ENCODE measurements at places on chromosomes 4 and X.
A peak's percentile ranks its signal among the peaks of the same experiment; 100 is the strongest.

- no peak for DNase-seq
Observed at GRCh38 chr4:129037093-129037492, 56.2 kb downstream of the SCLT1 start.

GRCh38 chrX:15170927-15171326, 99.0 kb downstream of the ASB9 start:
- DNase-seq, result no peak

DNA sequence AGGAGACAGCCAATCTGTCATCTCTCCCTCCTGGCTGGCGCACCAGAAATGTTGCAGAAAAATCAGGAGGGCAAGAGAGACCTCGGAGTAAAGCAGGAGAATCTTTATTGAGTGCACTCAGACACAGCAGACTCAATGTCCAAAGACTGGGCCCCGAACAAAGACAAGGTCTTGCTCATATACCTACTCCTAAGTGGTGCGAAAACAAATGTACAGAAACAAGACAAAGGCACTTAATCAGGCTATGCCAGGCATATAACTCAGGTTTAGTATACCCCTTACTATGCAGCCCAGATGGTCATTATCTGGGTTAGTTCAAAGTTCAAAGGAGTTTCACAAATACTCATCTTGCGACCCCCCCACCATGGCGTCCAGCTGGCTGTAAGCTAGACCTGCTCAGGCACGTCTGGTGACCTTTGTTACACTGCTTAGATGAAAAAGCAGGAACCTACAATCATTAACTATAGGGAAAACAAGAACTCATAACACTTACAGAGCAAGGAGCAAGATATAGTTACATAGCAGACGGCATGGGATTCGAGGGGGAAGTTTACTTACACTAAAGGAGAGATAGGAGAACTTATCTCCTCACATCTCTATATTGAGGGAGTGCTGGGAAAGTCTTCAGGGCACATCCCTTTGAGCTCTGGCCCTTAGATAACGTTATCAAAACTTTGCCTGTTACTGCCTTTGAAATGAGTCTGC, 27.5 kb downstream of the SULT1E1 start:
- DNase-seq, result peak; percentile 9

GRCh38 chr4:45063696-45064095, 337.3 kb upstream of the GNPDA2 start:
- DNase-seq, result no peak

GRCh38 chrX:1023676-1024075, 188.8 kb downstream of the CRLF2 start:
- no peak for DNase-seq

DNA sequence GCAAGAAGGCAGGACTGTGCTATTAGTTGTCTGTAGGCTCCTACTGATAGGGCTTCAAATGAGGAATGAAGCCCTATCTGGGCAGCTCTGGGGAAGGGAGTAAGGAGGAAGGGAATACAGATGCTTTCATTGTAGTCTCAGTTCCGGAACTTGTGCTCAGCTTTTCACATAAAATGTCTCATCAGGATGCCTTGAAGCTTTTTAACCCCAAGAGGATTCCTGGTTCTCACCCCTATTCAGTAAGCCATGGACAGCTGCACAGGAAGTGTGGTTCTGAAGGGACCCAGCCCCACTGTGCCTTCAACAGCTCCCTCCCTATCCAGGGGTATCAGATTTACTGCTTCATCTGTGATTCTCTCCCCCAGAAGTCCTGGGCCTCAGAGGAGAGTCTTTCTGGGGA, 5.0 kb downstream of the ARMCX5 start:
- no peak for DNase-seq

- no peak for DNase-seq
Observed at GRCh38 chr4:67922697-67923096, 38.9 kb upstream of the TMPRSS11D start.

DNA sequence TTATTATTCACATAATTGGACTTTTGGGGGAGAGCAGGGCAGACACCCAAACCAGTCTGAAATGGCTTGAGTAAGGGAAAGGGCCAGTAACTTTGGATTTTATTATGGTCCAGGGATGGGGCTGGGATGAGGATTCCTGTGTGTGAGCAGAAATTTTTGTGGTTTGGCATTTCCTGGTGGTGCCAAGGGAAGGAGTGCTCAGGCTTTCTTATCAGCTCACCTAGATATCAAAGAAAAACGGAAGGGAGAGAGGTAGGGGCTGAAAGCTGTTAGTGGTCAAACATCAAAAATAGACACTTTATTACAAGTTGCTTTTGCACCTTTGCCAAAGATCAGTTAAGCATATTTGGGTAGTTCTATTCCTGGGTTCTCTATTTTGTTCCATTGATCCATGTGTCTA, 128.5 kb upstream of the DIPK2B start:
- DNase-seq, result no peak

DNA sequence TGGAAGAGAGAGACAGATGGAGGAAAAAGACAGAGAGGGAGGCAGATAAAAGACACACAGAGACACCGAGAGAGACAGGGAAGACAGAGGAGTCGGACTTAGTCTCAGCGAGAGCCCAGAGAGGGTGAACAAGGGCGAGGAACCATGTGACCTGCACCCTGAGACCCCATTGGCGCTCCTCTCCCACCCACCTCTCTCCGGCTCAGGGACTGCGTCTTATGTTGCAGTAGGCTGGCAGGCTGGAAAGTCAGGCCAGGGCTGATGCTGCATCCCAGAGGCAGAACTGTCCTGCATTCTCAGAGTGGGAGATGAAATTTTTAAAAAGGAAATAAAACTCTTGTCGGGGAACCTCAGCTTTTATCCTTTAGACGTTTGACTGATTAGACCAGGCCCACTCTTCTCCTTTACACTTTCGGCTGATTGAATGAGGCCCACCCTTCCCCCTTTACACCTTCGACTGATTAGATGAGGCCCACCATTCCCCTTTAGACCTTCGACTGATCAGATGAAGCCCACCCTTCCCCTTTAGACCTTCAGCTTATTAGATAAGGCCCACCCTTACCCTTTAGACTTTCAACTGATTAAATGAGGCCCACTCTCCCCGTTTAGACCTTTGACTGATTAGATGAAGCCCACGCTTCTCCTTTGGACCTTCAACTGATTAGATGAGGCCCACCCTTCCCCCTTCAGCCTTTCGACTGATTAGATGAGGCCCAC, 29.5 kb upstream of the IL3RA start:
- no peak for DNase-seq

DNA sequence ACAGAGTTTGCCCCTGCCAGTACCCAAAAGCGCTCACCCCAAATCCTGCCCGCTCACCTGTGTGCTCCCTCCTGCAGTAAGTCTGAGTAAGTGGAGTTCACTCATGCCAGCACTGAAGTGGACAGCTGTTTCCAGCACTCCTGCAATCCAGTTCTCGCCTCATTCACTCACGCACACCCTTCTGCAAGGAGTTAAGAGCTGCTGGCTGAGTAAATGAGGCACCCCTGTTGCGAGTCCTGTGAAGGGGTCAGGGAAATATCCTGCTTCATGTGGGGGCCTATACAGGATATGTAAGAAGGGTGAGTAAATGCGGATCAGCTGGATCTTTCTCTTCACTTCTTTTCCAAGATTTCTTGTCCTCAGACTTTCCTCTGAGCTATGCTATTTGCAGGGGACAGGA, 23.5 kb downstream of the CXCL8 start:
- DNase-seq, result no peak

DNA sequence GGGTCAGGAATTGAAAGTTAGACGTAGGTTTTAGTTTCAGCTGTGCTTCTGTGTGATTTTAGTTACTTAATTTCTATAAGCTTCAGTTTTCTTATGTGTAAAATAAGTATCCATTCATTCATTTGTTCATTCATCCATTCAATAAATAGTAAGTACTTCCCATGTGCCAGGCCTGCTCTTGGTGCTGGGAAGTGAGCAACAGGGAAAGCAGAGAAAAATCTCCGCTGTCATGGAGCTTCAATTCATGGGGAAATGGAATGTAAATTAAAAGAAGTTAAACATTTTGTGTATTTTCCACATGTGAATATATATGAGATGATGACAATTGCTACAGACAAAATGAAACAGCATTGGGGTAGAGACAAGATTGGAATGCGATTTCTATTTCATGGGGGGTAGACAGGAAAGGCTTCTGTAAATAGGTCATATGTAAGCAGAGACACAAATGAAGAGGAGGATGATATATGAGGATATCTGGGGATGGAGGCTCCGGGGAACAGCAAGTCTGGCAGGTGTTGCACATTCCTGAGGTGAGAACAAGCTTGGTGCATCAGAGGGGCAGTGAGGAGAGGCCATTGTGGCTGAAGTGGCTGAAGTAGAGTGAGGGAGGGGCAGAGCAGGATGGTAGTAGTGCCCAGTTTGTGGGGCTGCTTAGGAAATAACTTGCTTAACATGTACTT, 66.2 kb downstream of the FHIP1A start:
- no peak for DNase-seq

DNA sequence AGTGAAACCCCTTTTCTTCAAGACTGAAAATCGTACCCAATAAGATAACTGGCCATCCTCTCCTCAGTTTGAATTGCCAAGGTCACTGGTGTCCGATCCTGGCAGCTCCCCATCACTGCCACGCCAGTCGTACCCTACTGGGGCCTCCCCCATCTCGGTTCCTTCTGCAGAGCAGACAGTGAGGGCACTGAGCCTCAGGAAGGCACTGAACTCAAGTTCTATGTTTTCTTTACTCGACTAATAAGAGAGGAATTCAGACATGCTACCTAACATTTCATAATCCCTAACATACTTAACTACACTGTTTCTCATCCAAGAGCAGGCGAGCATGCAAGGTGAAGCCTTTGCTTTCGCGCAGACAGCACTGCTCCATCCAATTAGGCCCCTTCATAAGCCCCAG, 23.4 kb downstream of the ZFYVE28 start:
- DNase-seq, result no peak

DNA sequence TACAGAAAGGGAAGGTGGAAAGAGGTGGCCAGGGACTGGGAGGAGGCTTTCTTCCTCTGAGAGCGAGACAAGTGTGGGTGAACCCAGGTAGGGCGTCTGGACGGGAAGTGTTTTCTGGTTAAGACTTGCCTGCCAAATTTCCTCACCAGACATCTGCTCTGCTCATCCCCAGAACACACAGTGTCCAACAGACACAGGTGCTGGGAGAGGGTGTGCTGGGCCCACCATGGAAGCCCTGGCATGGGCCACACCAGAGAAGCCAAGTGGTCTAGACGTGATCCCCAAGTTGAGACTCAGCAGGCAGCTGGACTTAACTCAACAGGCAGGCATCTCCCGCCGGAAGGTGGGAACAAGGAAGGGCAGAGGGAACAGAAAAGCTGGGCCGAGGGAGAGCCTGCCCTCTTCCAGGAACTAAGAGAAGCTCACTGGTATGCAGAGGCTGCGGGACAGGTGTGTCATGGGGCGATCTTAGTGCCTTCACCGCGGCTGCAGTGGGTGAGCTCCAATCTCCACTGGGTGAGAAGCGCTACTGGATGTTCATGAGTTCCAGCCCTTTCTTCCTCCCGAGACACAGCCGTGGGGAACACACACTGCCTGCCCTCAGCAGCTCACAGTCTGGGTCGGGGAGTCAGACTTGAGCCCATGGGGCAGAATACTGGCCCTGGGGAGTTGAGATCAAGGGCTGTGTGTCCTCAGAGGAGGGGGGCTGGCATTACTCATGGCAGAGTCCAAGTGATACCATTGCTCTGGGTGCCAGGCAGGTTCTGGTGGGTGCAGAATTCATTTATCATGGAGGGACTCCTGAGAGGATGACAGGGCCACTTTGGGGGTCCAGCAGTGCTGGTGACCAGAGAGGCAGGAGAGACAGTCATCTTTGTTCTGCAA, 110.2 kb downstream of the CPZ start:
- DNase-seq, result no peak

DNA sequence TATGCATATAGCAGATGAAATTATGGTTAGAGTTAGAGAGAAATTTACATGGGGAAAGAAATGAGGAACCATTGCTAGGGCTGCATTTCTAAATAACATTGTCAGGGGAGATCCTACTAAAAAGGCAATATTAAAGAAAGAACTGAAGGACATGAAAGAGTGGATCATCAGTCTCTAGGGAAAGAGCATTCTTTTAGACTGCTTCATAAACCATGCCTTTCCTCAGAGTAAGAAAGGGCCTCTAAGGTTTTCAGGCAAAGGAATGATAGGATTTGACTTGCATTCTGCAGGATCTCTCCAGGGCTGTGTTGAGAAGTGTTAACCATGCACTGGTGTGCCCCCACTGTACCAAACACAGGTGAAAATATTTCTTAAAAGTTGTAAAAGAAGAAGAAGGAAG, 385.4 kb upstream of the MAD2L1 start:
- no peak for DNase-seq

- no peak for DNase-seq
Observed at GRCh38 chrX:13271511-13271910, 48.3 kb downstream of the ATXN3L start.

GRCh38 chr4:165096776-165097175, 15.9 kb downstream of the TMEM192 start:
- DNase-seq, result no peak

GRCh38 chr4:56976837-56977320, 527 bp downstream of the NOA1 start:
- DNase-seq, result no peak

- DNase-seq, result no peak
Observed at GRCh38 chr4:153931804-153932203, 142.9 kb upstream of the SFRP2 start.

DNA sequence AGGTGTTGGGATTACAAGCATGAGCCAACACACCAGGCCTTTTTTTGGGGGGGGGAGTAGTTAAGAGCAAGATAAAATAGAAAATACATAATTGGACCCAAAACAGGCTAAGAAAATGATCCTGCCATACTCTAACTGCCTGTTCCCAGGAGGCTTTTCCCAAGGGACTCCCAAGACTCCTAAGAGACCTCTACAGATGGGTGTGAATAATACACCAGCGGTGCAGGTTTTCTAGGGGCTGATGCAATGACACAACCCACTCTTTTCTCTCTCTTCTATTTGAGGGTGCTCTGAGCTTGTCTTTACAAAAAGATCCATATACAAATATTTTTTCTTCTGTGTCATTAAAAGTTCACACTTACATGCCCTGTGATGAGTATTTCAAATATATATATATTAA, 116.9 kb downstream of the RASL11B start:
- DNase-seq, result no peak

- no peak for DNase-seq
Observed at GRCh38 chr4:87035881-87036509, 101.2 kb downstream of the AFF1 start.

GRCh38 chr4:160184884-160185283, 1082.0 kb downstream of the RAPGEF2 start:
- no peak for DNase-seq

DNA sequence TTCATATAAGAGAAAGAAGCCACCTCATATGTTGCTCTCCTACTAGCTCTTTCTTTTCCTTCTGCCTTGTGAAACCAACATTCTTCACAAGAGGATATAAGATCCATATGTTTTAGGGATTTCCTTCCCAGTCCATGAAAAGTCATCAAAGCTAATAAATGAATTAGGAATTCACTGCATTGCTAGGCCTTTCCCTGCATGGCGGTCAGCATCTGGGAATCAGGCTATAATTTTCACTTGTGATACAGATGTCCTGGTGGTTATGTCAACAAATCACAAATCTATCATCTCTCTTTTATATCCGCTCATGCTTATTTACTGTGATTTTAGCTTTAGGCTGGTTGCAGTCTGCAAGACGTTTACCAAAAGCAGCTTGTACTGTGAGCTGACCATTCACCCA, 510.0 kb downstream of the NLGN4X start:
- DNase-seq, result no peak
